ENCODE measurements at places on chromosomes 2 and 18.

- DNase-seq, result no peak
Measured at GRCh38 chr18:6778459-6779247, 49.1 kb downstream of the ARHGAP28 start.

DNA sequence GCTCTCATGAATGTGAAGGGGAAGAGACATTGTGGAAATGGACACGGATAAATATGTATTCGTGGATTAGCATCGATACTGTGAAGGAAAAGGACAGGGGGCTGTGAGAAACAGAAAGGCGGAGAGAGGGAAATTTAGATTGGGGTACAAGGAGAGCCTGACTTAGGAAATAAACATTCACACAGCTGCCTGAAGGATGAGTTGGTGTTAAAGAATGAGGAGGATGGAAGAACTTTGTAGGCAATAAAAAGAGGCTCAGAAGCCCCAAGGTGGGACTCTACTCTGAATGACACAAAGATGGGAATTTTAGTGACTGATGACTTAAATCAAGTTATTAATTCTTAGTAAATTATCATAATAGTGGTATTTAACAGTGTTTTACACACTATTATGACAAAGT lies 10.1 kb downstream of the MYO1B start:
- no peak for DNase-seq

GRCh38 chr2:128598862-128599441 lies 280.3 kb upstream of the HS6ST1 start:
- no peak for DNase-seq

- DNase-seq, result no peak
Measured at GRCh38 chr2:12897181-12897580, 180.4 kb downstream of the TRIB2 start.

All from DMS153 (cell line).